ENCODE measurements at places on chromosomes 7 and 10.

DNA sequence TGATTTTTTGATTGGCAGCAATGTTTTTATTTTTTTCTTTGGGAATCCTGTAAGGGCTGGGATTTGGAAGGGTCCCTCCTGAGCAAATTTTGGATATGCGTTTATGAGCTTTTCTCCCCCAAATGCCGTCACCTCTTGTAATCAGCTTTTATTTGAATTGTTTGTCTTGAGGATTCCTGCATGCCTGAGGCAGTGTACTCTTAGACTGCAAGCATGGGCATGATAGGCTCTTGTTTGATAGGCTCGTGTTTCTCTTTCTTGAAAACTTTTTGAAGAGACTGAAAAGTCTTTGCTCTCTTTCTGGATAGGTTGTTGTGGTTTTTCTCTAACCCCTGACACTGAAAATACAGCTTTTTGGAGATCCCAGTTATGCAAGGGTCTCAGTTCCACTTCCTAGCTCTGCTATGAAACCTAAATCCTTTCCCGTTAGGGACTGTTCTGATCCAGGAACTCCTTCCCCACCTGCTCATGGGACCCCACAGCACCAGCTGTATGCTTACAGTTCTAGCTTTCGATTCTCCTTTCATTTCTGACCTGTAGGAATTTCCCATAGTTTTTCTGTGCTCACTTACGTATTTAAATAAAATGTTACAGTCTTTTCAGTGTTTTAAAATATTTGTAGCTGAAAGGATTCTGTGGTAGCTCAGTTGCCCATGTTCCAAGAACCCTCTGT, 17.2 kb downstream of the TSPAN13 start:
- no peak for DNase-seq

DNA sequence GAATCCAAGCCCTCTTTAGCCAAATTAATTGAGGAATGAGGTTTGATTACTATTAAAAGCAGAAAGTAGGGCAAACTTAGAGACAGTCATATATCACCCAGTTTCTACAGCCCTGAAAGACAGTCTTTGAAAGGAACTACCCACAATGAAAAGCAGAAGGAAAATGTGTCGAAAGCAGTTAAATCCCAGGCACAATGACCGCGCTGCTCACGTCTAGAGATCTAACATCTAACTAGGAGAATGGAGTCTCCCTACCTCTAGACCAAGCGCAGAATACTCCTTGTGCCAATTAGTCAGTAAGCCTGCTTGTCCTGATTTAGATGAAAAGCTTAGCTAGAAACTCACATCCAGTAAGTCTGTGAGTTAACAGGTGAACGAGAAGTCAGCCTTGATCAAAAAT, 350.0 kb downstream of the FGFR2 start:
- no peak for DNase-seq

DNA sequence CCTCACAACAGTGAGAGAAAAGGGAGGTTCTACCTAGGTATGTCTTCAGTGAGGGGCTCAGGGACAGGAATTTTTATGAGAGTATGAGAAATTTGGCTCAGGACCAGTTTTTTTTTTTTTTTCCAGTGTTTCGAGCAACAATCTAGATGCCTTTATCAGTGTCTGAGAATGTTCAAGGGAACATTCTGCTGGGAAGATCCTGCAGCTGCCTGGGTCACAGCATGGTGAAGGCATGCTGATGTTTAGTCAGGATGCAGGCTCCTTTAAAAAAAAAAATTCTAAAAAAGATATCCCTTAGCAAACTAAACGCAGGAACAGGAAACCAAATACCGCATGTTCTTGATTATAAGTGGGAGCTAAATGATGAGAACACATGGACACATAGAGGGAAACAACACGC, 31.0 kb downstream of the SBDS start:
- no peak for DNase-seq

DNA sequence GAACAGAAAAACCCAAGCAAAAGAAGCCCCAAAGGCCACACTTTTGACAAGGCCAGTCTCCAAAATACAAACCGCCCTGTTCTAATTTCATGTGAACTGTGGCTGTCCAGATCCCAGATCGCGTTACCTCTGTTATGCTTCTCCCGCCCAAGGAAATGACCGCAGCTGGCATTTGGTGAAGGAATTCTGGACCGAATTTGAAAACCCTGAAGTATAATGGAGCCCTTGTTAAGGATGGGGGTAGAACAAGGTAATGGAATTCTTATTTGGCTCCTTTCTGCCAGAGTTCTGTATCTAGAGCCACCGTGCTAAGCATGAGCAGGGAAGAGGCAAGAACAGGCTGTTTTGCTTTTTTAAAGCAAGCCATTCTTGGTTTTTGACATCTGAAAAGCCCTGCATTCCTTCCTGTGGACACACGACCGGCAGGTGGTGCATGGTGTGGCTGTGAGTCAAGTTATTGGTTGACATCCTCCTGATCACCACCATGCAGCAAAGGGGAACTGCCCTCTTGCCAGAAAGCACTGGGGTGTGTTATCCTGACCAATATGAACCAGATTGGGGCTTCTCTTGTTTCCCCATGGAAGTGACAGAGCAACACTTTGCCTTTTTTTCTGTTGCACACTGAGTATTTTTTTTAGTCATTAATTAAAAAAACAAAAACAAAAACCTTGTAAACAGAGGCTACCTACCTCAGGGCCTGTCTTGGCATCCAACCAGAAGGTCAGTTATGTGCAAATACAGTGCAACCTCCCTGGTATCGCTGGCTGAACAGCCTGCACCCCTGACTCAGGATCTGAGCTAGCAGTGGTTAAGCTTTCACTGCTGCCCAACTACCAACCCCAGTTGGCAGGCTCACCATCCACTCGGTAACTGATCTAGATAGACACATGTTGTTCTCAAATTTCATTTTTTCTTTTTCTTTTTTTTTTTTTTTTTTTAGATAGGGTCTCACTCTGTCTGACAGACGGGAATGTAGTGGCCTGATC, 14.2 kb downstream of the UCMA start:
- DNase-seq: no peak

GRCh38 chr10:82742898-82743297, 867.9 kb downstream of the NRG3 start:
- no peak for DNase-seq

DNA sequence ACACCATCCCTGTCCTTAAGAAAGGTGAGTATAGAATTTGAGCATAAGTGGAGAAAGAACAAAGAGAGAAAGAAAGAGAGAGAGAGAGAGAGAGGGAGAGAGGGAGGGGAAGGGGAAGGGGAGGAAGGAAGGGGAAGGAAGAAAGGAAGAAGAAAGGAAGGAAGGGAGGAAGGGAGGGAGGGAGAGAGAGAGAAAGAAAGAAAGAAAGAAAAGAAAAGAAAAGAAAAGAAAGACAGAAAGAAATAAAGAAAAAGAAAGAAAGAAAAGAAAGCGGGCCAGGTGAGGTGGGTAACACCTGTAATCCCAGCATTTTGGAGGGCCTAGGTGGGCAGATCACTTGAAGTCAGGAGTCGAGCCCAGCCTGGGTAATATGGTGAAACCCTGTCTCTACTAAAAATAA, 19.9 kb downstream of the CCL24 start:
- no peak for DNase-seq

DNA sequence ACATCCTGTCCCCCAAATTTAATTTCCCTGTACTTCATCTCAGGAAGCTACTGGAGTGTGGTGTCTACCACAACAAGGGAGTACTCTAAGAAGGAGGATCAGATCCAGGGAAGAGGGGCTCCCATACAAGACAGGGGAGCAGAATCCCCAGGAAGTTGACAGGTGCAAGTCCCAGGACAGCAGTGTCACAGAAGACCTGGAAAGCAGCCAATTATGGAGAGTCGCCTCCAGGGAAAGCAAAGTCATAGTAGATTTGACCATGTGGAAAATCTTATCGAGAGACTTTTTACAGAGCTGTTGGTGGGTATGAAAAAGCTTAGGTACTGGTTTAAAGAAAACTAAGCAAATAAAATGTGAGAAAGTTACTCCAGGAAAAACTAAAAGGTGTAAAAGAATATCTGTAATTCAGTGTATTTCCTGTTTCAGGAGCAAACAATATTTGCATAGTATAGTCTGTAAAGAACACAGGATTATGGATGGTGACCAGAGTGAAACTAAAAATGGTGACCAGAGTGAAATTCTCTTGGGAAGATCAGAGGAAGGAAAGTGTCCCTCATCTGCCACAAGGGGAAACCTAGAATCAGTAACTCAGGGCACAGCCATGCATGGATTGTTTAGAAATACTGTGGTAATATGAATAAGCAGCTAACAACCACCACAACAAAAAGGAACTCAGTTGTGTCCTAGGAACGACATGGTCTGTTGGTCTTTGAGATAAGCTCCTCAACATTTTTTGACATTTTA, 44.5 kb downstream of the LANCL2 start:
- peak; percentile 65 for DNase-seq

- no peak for DNase-seq
Observed at GRCh38 chr10:132396494-132397035, 435 bp upstream of the PWWP2B start.

DNA sequence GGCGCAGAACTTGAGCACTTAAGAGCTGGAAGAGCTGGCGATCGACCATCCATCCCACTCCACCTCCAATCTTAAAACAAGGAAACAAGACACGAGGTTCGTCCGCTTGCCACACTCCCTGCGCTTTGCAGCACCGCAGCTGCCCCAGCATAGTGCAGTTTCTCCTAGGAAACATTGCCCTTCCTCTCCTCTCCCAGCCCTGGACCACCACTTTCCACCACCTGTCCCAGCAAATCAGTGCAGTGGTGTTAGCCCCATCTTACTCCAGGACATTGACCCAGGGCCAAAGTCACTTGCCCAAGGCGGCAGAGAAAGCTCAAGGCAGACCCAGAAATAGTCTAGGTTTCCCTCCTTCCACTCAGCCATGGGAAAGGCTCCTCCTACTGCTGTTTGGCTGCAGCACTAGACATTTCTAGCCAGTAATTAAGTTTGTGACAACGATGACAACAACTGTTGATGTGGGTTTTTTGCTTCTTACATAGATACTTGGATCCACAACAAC, 1.5 kb upstream of the PARD3 start:
- DNase-seq: no peak

DNA sequence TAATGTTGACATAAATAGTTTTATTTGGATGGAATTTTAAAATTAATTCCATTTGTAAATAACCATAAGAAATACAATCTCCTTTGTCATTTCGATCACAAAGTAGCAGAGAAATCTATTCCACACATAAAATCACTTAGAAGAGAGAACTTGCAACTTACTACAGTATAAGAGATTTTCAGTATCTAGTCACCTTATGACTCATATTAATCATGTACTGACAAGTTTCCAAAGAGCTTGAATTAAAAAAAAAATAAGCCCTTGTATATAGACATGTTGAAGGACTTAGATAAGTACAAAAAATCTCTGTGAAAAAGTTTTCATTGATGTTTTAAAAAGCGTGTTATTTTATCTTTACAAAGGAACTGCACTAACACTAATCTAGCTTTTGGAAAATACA, 207.1 kb upstream of the ETV1 start:
- DNase-seq: no peak

GRCh38 chr10:47164800-47165128, 135.2 kb upstream of the GDF10 start:
- no peak for DNase-seq

GRCh38 chr10:84118395-84119006, 20.8 kb upstream of the GHITM start:
- no peak for DNase-seq

GRCh38 chr7:22356010-22356691, 803 bp downstream of the RAPGEF5 start:
- no peak for DNase-seq

GRCh38 chr10:83533290-83533689, 606.0 kb upstream of the GHITM start:
- no peak for DNase-seq

DNA sequence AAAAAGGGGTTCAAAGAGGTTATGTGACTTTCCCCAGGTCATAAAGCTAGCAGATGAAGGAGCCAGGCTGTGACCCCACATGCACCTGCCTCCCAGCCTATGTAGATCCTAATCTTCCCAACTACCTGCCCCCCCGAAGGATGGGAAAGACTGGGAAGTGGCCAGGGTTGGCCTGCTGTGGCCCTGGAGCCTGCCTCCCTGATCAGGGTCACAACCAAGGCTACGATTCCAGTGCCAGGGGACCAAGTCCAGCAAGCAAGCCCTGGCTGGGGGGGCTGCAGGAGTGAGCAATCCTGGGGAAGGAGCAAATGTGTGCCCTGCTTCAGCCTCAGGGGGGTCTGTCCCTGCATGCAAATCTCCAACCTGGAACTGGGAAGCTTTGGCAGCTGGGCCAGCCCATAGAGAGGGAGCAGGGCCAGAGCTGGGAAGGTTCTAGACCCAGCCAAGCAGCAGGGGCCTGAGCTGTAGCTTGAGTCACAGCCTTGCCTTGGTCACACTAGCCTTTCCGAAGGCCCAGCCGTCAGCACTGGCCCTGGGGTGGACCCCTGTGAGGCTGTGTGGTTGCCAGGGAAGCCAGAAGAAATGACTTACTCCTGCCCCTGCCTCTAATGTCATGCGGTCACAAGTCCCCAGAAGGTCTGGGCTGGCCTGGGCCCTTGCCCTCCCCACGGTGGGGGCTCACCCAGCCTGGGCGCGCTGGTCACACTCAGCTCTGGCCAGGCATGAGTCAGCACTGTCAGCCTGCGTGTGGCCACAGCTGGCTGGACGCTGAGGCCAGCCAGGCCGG, 96.4 kb upstream of the ZMIZ1 start:
- DNase-seq: no peak

DNA sequence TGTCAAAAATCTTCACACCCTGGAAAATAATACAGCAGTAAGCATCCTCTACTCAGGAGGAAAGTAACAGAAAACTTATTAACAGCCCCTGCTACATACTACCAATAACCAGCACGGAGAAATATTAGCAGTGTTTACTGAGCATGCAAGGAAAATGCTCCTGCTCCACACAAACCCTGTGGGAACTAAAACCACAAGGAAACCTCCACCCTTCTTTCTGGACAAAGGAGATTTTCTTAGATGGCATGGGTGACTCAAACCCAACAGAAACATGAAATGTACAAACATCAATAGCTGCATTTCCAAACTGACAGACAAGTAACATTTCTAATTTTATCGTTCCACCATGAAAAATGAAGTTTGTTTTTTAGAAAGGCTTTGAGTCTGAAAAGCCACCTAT, 113.4 kb downstream of the VPS41 start:
- no peak for DNase-seq

DNA sequence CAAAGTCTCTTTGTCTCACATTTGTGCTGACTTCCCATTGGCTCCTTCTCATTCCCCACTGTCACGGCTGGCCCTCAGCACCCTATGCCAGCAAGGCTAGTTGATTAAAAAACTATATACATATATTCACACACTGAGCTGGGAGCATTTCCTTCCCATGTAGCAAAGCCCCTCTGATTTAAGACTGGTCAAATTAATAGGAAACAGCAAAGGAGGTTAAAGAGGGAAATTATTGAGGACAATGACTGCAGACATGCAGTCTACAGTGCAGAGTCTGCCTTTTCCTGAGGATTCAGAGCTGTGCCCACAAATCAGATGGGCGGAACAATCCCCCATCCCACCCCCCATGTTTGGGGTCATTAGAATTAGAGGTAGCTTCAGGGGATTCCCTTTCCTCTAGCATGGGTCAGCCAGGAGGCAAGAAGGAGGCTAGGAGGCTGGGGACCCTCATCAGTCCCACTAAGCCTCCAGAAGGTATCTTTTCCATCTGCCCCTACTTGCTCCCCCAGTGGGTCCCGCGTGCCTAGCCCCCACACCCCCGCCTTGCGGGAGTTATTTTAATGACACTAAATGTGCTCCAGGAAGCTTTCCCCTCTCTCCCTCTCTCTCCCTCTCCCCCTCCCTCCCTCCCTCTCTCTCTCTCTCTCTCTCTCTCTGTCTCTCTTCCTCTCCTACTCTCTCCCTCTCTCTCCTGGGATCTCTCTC, 9.8 kb upstream of the DLX6 start:
- DNase-seq: no peak

All from NCI-H2107 (cell line).